ENCODE measurements at places on chromosomes 5 and 9.

GRCh38 chr5:15889001-15889400 lies 290.6 kb downstream of the MARCHF11 start:
- DNase-seq, result no peak

- no peak for DNase-seq
Observed at GRCh38 chr5:133234911-133235310, 183.1 kb downstream of the HSPA4 start.

DNA sequence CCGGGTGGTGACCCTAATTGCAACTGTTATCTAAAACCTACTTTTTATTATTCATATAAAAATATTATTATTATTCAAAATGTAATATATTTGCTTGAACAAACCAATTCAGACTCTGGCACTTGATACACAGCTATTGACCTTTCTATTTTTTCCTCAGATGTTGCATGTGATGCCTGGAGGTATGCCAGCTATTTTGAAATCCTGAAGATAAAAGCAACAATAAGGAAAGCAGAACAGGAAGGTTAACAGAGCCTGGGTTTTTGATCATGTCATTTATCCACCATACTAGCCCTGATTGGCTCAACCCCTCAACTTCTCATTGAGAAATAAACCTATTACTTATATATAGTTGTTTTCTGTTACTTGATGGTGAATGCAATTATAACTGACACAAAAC lies 340.9 kb upstream of the KIF2A start:
- DNase-seq, result no peak

DNA sequence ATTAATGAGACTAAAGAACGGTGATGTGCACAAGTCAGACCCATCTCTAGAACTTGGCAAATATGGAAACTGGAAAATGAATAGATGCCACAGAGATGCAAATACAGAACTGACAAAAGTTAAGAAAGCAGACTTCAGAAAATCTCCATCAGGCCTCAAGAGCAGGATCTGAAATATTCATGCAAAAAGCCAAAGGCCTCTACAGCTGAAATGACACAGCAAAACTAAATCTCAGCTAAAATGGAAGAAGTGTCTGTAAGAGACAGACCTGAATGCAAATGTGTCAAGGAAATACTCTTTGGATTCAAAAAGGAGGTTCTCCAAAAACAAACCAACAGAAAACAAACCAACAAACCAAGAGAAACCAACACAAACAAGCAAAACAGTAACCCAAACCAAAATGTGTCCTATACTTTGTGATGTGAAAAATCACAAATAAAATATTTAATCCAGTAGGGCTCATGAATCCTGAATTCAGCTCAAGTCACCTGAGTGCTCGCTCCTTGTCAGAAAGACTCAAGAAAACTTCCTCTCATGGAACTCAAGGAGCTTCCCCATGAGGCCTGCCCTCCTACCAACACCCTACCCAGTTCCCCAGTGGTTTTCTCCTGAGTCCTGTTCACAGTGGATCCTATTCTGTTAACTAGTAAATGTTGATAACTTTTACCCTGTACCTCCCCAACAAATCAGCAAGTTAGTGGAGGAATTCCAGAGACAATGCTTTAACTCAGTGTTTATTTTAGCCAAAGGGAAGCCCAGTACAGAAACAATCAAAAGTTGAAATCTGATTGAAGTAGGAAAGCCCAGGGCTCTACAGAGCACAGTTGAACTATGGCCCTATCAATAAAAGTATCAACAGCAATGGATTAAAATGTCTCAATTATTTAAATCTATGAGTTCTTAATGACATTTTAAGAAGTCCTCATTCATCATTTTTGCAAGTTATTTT lies 14.6 kb downstream of the MRPS27 start:
- DNase-seq, result no peak

DNA sequence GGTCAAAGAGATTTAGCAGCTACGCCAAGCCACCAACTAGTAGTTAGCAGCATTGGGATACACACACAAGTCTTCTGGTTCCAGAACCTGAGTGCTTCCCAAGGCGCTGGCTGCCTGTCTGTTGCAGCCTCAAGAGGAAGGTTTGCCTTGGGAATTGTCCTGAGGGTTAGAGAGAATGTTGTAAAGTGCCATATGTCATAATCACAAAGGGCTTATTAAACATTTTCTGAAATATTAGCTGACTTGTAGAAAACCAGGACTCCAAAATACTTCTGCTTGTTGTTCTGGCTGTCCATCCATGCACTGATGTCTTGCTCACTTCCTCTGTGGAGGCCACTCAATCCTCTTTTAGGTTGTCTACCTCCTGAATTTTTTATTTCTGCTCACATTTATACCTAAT lies 46.3 kb downstream of the SLC36A1 start:
- DNase-seq, result no peak

GRCh38 chr9:138003485-138004190 lies 126.1 kb downstream of the CACNA1B start:
- DNase-seq, result no peak

- no peak for DNase-seq
Observed at GRCh38 chr5:35409361-35409760, 179.1 kb upstream of the PRLR start.

DNA sequence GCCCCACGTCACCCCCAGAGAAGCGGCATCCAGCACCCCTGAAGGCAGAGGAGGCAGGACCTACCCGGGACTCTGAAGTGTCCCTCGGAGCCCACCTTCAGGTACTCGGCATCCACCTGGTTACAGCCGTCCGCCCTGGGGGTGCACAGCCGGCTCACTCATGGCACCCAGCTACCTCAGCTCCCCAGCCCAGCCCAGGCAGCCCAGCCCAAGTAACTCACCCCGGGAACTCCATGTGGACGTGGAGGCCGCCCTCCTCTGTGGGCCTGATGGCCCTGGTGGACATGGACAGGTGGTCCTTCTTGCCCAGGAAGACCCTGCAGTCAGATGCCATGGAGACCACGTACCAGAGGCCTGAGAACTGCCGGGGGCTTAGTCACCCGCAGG lies 676 bp downstream of the LCN15 start:
- DNase-seq, result no peak

DNA sequence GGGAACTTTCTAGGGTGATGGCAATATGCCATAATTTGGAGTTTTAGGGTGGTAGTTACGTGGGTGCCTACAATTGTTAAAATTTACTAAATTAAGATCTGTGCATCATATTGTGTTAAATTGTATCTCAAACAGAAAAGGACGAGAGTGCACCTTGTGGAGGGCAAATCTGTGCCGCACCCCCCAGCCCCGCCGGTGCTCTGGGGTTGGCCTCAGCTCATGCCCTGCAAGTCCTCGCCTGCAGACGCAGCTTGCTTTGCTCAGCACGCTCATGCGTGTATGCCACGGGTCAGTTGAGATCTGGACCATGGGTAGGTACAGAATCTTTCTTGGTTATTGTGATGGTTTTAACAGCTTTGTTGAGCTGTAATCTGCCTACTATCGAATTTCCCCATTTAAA lies 33.7 kb upstream of the FCN1 start:
- DNase-seq, result no peak

DNA sequence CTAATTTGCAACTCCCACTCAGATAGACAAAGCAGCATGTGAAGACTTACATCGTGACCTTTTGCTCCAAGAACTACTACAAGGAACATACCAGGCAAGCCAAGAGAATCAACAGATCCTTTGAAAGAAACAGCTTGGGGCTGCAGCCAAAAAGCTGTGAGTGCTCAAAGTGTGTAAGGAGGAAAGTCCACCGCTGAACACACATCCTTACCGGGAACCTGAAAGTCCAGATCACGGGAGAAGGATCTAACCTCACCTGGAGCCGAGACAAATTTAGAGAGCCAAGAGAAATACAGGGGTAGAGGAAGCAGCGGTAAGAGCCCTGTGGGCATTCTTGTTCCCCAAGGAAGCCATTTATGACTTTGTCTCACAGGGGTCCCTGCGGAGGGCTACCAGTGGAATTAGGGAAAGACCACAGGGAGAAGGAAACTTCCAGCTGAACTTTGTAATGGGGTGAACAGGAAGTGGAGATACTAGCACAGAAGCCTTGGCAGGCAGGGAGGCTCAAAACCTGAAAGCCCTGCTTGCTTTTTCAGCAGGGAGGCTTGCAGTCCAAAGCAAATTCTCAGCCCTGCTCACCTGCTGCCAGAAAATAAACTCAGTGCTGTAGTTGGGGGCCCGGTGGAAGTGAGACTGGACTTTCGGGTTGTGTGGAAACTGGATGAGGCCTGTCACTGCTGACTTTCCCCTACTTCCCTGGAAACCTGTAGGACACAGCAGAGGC lies 350.2 kb downstream of the DTWD2 start:
- DNase-seq, result no peak

DNA sequence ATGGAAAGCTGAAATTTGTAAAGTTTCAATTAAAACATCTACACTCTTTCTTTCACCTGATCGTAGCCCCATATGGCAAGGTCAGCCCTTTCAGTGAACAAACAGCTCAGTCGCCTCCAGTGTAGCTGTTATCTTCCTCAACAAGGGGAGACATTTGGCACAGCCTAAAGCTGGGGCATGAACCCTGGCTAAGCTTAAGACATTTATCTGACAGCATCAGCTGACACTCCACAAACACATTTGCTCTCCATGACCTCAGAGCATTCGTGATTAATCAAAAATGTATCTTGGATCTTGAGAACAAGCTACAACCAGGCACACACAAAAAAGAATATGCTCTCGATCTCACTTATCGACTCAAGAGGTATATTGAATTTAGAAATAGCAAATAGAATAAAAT lies 67.3 kb downstream of the POU5F2 start:
- DNase-seq, result no peak

DNA sequence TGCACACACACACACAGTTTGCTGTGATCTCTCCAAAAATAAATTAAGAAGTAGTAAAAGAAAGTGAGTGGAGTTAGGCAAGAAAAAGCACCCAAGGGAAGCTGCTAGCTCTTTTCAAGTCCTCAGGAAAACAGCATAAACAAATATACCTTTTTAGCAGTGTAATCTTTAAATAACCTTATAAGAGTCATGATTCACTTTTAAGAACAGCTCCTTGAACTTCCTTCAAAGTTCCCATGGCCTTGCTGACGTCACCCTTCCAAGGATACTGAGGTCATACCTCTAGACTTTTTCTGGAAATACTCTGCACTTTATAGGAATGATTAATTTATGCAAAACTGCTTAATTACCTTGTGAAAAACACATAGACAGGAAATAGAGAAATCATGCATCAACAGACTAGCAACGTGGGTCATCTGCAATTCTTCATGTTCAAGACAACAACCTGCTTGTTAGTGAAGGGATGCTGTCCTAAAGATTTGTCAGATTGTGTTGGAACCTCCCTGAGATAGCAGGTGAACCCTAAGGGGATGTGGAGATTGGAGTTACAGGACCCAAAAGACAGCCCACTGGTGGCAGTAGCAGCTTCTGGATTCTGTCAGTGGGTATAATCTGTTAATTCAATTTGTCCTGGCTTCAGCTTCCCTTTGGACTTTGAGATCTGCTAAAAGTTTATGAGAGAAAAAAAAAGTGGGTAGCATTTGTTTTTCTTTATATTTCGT lies 229.0 kb downstream of the ELAVL2 start:
- DNase-seq, result no peak

DNA sequence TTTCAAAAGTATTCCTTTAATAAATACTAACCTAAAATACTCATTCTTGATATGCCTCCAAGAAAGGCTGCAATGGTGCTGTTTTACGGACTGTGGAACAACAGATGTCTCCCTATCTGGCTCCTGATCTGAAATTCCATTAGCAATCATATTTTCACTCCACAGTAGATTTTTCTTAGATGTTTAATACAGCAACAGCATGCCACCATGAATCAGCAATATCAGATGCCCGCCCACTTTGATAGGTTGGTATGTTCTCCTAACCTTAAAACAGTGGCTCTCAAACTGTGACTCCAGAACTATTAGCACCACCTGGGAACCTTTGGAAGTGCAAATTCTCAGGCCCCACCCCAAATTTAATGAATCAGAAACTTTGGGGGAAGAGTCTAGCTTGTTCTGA lies 110.2 kb downstream of the MLLT3 start:
- no peak for DNase-seq

- DNase-seq, result no peak
Observed at GRCh38 chr5:100889165-100889743, 13.8 kb downstream of the ST8SIA4 start.

DNA sequence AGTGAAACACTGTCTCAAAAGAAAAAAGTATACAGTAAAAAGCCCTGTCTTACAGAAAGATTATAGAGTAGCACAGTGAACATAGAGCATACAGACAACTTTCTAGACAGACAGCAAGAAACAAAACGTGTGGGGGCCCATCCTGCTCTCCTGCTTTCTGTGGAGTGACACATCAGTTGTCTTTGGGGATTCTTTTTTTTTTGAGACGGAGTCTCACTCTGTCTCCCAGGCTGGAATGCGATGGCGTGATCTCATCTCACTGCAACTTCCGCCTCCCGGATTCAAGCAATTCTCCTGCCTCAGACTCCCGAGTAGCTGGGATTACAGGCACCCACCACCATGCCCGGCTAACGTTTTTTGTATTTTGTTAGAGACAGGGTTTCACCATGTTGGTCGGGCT lies 14.9 kb downstream of the CDHR2 start:
- no peak for DNase-seq

- DNase-seq, result no peak
Observed at GRCh38 chr9:34125681-34126206, 754 bp downstream of the DCAF12 start.

Data from ureter (tissue), 1 donor.